CD4-positive, CD25-positive, alpha-beta regulatory T cell (primary cell): ENCODE measurements at places on chromosomes 3 and 15. TPM values are rescaled to one million over a fixed set of nuclear protein-coding genes. Genes with fewer than 3 reads are reported as not detected.

- DNase-seq, result no peak
Observed at GRCh38 chr3:35670408-35670965, 31.2 kb downstream of the ARPP21 start.

DNA sequence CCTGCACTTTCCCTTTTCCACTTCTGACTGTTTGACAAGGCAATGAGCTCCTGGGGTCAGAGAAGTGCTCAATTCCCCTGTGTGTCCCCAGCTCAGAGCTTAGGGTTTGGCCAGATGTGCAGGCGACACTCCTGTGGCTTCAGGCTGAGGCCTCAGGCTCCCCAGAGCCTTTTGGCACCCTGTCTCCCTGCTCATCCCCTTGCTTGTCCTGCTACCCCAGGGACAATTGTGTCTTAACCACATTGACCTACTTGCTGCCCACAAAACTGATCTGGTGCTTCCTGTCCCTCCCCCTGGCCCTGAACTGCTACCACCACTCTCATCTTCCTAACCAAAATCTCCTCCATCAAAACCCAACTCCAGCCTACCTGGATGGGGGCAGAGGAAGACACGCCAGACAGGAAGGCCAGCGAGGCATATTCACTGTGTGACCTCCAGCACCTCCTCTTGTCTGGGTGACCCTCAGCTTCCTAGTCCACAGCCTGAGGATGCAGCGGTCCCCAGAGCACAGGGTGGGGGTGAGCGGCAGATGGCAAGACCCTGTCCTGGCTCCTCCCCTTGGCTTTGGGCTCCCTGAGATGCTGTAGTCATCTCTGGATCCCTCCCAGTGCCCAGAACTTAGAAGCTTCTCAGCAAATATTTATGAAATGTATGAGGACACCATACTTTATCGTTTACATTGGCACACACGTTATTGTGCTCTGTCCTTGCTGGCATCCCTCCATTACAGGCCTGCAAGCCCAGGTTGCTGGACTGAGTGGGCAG, 98.9 kb upstream of the SLC6A6 start:
- DNase-seq, result no peak

GRCh38 chr3:29751647-29752314, 470.9 kb downstream of the RBMS3 start:
- no peak for DNase-seq

Gene LRTM1
- not detected for polyA plus RNA-seq

Gene ZNF80
- polyA plus RNA-seq, result 6.4 TPM

GRCh38 chr3:38454178-38454883, 641 bp downstream of the ACVR2B start:
- no peak for DNase-seq

DNA sequence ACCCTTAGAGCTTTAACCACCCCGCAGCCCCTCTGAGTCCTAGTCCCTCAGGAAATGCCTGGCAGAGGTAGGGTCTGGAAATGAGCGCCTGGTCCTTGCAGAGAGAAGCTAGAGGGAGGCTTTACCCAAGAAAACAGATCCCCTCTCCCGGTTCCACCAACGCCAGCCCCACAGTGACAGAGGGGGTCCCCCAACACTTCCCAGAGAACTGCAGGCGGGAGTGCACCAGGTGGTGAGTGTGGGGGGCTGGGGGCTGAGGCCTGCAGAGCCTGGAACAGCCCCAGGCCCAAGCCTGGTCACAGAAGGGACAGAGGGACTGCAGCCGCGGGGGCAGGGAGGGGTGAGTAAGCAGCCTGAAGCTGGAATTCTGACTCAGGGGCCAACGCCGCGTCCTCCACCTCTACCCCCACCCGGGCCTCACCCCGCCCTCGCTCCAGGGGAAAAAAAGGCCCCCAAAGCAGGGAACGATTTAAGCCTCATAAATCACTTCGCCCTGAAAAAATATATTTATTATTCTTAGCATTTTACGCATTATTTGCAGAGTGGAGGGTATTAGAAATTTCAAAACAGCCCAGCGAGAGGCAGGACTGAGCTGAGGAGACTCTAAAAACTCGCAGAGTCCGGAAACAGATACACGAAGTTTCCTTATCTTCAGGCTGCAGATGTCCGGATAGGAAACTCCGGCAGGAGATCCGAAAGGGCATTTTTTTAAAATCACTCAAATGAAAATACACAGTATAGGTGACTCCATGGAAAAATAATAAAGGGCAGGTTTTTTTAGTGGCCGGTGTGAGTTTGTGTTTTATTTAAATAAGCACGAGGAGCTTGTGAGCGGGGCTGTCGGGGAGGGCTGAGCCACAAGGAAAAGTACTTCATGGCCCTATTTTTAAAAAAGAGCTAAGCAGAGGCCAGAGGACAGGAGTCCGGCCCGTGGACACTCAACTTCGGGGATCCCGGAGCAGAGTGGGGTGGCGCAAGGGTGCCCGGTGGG, 10.0 kb downstream of the GATA2 start:
- DNase-seq, result no peak

DNA sequence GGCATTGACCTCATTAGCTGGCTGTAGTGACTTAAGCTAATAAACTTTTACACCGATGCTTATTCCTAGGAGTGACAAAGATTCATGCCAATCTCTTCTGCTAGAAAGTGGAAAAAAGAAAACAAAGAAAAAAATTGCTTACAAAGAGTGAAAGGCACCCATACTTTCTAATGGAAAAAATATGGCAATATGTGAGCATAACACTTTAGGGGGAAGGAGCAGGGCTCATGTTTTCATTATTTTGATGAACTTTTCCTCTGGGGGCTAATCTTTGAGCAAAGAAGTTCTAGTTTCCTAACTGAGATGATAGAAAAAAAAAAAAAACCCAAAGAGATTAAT, 94.8 kb upstream of the THRB start:
- no peak for DNase-seq

- no peak for DNase-seq
Observed at GRCh38 chr15:77033417-77033728, 37.5 kb downstream of the TSPAN3 start.

DNA sequence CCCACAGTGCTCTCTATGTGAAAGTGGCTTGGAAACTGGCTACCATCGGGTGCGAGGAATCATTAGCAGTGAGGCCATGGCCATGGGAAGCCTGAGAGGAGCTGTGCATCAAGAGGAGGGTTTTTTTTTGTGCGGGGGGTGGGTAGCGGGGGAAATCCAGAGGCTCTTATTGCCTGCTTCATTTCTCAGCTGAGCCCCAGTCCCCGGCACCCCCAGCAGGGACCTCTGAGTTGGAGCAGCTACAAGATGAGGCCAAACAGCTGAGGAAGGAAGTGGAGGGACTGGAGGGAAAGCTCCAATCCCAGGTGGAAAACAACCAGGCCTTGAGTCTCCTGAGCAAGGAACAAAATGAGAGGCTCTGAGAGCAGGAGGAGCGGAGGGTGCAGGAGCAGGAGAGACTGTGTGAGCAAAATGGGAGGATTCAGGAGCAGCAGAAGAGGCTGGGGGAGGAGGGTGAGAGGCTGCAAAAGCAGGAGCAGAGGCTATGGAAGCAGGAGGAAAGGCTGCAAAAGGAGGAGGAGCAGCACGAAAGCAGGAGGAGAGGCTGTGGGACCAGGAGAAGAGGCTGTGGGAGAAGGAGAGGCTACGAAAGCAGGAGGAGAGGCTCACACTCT, 76.7 kb downstream of the ADAMTS7 start:
- DNase-seq, result no peak

Gene FGF12
- polyA plus RNA-seq, result not detected

Gene MYZAP
- polyA plus RNA-seq, result 1.6 TPM

Gene SKIC8
- 92.4 TPM for polyA plus RNA-seq

Gene SEC22C
- polyA plus RNA-seq, result 49.5 TPM

DNA sequence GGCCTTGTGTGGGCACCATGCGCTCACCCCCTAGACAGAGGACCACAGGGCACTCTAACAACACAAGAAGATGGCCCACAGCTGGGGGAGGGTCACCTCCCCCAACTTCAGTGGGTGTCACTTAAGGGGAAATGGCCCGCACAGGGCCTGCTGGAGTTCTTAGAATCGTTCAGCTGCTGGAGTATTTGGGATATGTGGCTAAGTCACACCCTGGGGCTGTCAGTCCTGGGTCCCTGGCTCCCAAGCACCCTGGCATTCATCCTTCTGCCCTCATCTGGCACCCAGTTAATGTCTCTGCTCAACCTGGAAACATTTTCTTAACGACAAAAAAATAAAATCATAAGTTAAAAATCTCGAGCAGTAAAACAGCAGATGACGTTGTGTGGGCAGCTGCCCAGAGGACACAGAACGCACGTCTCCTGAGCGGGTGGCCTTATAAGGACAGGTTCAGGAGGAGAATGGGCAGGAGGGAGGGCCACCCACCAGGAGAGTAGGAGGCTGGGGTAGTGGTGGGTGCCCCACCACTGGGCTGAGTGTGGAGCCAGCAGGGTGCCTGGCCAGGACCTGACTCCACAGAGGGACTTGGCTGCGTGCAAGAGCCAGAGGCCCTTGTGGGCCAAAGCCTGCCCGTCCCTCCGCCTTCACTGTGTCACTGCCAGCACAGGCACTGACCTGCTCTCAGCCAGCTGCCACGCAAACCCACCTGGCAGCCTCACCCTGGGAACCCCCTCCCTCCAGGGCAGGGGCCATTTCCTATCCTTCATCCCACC, 11.5 kb downstream of the KBTBD13 start:
- no peak for DNase-seq

Gene MESP1
- 1.9 TPM for polyA plus RNA-seq

Gene UTS2B
- not detected for polyA plus RNA-seq

- DNase-seq, result no peak
Observed at GRCh38 chr3:42052132-42052483, 39.0 kb upstream of the TRAK1 start.

Gene MAGEL2
- not detected for polyA plus RNA-seq

DNA sequence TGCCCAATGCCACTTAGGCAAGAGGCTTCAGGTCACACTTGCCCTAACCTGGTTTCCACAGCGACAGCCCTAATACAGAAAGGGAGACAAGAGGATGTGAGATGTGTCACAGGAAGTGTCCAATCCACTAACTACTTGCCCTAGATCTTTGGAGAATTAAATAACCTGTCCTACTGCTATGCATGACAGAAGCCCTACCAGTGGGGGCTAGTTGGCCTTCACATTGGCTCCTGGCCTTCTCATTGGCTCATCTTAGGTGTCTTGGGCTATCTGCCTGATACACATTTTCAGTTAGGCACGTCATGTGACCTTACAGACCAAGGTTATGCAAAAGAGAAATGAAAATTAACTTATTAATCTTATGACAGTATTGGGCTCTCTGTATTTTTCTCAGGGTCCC, 449.9 kb downstream of the FHIT start:
- peak; percentile 7 for DNase-seq

Gene CLDN11
- polyA plus RNA-seq, result not detected
